ENCODE measurements at places on chromosomes 7 and 10. TPM values are rescaled to one million over a fixed set of nuclear protein-coding genes. Genes with fewer than 3 reads are reported as not detected.

The ASAH2B gene
- 8.5 TPM for total RNA-seq

- H3K4me3 ChIP-seq: no peak overlapping the region
- DNase-seq: no peak
- no peaks in the 10 kb centered on the region for H3K36me3 ChIP-seq
- no peak overlapping the region for H3K27ac ChIP-seq
- no peaks in the 10 kb centered on the region for H3K4me1 ChIP-seq
Observed at GRCh38 chr7:114886241-114886640, 35.7 kb upstream of the MDFIC start.

DNA sequence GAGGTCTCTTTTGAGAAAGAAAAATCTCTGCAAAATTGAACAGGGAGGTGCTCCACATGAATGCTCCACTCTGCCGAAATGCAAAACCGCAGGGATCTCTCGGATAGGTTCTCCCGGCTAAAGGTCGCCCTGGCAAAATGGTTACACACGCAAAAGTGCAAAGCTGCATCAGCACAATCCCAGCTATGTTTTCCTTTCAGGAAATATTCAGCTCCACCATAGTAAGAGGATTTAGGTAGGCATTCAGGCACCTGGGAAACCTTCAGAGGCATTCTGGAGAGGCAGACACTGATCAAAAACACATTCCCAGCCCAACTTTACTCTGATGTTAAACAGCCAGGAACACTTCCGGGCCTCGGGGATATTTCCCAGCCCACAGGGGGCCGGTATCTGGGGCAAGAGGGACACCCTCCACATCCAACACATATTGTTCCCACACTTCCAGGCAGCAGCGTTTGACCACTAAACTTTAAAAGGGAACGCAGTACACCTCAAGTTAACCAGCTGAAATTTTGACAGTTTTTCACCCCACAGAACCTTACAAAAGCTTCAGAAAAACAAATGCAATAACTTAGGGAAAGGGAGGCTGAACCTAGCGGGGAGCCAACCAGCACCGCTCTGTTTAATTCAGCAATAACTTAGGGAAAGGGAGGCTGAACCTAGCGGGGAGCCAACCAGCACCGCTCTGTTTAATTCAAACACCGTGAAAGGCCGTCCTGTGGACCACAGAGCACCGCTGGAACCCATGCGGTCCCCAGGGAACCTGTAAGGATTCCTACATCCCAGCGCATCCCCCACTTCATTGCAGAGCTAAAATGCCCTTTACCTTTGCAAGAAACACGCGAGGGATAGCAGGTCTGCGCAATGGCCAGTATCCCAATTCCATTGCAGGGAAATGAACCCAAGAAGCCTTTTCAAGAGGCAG is 45.9 kb downstream of the TNS3 start:
- H3K27me3 ChIP-seq: peaks cover 67% of the 10 kb centered on the region
- no peak for DNase-seq
- H3K4me1 ChIP-seq: no peaks in the 10 kb centered on the region
- H3K4me3 ChIP-seq: no peak overlapping the region

The ASAH2 gene
- 11.8 TPM for total RNA-seq

DNA sequence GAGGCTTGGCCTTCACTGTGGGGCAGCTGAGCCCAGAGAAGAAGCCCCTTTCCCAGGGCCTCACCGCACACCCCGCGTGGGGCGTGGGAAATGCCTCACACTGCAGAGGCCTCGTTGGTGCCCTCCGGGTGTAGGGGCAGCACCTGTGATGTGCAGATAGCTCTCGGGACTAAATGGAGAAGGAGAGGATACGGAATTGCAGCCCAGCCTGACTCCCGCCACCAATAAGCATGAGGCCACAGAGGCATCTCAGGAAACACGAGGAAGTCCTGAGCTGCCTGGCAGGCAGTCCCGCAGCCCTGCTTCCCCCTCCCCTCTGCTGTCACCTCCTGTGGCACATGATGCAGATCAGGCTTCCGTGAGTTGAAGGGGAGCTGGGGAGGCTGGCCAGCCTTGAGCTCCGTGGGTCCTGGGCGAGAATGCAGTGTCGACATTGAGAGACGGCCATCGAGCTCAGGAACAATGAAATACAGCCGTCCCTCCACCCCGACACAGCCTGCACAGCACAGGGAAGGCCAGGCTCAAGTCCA is 59.6 kb upstream of the PPP2R2D start:
- no peaks in the 10 kb centered on the region for H3K36me3 ChIP-seq
- no peak overlapping the region for H3K27ac ChIP-seq
- no peaks in the 10 kb centered on the region for H3K4me1 ChIP-seq
- peaks cover 52% of the 10 kb centered on the region for H3K27me3 ChIP-seq
- H3K4me3 ChIP-seq: no peak overlapping the region
- no peak for DNase-seq

The TMEM130 gene
- total RNA-seq: not detected

The SMKR1 gene
- 0.58 TPM for total RNA-seq

The MYO1G gene
- 0.62 TPM for total RNA-seq

DNA sequence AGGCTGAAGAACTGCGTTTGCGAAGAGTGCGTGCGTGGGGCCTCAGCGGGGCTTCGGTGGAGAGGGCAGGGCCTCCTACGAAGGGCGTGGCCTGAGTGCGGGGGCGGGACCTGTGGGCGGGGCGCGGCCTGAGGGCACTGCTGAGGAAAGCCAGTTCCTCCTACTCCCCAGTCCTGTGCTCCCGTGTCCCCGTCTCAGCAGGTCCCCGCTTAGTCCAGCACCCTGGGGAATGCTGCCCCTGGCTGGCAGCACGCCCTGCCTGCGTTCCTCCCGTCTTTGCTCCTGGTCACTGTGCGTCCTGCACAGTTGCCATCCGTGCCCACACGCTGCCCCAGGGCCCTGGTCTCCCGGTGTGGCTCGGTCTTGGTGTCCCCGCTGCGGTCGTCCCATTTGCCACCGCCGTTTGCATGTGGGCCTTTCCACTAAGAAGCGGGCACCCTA is 177.1 kb downstream of the ZNF248 start:
- DNase-seq: peak; percentile 30
- H3K27me3 ChIP-seq: no peaks in the 10 kb centered on the region
- H3K27ac ChIP-seq: no peak overlapping the region
- peaks cover 7% of the 10 kb centered on the region for H3K4me1 ChIP-seq
- no peak overlapping the region for H3K4me3 ChIP-seq
- H3K36me3 ChIP-seq: no peaks in the 10 kb centered on the region

The HMX2 gene
- 0.58 TPM for total RNA-seq

The NRBF2 gene
- total RNA-seq: 22.1 TPM

DNA sequence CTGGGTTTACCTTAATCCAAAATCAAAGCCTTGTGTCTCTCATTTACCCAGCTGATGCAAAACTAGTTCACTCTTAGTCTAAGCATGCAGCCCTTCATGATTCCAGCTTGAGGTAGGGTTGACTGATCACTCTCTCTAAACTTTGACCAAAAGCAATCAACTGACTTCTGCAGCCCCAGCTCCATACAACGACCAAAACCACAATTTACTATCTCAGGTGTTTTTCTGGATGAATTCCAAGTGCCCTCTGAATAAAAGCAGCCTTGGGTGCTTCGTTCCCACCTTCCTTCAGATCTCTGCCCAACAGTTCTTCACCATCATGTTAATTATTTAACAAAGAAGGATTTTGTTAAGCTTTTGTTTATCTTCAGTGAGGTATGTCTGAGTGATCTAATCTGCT is 62.6 kb downstream of the CCDC6 start:
- peaks cover 39% of the 10 kb centered on the region for H3K36me3 ChIP-seq
- no peaks in the 10 kb centered on the region for H3K4me1 ChIP-seq
- H3K27ac ChIP-seq: no peak overlapping the region
- no peaks in the 10 kb centered on the region for H3K27me3 ChIP-seq

The DGKI gene
- total RNA-seq: not detected

The SEMA3D gene
- total RNA-seq: 0.11 TPM

The CAMK2B gene
- not detected for total RNA-seq

The RNF32 gene
- 3.9 TPM for total RNA-seq

DNA sequence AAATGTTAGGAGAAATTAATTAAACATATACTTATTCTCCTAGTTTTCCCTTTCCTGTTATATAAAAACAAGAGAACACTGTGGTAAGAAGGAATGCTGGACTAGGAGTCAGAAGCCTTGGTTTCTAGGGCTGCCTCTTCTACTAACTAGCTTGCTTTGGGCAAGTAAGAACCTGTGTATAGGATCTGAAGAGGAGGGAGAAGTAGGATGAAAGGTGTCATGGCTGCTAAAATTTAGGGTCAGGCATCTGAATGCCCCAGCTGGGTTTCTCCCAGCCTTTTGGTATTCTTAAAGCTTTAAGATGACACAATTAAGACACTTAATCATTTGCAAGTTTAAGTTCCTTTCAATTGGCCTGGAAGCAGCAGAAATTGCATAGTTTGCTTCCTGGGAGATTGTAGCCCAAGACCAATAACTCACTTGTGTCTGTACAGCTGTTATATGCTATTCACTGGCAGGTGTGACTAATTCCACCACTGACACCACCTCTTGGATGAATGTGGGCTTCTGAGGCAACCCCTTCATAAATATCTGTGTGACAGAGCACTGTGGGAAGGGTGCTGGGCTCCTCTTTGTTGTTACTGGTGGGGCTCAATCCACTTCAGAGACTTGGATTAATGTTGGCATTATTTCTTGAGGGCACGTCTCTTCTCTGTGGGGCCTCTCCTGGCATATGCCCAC is 137.2 kb downstream of the LRMDA start:
- no peak overlapping the region for H3K4me3 ChIP-seq
- DNase-seq: no peak
- no peaks in the 10 kb centered on the region for H3K27me3 ChIP-seq
- no peaks in the 10 kb centered on the region for H3K4me1 ChIP-seq

DNA sequence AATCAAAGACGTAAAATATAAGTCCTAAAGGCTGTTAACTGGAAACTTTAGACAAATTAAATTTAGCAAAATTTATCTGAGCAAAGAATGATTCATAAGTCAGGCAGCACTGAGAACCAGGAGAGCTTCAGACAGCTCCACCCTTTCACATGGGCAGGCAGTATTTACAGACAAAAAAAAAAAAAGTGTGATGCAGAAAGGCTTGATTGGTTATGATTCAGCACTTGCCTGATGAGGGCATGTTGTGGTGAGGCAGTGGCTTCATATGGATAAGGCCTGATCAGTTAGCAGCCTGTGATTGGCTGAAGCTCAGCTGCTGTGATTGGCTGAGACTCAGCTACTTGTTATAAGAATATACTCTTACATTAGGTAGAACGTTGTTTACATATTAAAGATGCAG is 495.4 kb upstream of the POM121L12 start:
- no peaks in the 10 kb centered on the region for H3K4me1 ChIP-seq
- no peak for DNase-seq
- no peaks in the 10 kb centered on the region for H3K36me3 ChIP-seq
- no peak overlapping the region for H3K4me3 ChIP-seq

The MUC3A gene
- 2.6 TPM for total RNA-seq

DNA sequence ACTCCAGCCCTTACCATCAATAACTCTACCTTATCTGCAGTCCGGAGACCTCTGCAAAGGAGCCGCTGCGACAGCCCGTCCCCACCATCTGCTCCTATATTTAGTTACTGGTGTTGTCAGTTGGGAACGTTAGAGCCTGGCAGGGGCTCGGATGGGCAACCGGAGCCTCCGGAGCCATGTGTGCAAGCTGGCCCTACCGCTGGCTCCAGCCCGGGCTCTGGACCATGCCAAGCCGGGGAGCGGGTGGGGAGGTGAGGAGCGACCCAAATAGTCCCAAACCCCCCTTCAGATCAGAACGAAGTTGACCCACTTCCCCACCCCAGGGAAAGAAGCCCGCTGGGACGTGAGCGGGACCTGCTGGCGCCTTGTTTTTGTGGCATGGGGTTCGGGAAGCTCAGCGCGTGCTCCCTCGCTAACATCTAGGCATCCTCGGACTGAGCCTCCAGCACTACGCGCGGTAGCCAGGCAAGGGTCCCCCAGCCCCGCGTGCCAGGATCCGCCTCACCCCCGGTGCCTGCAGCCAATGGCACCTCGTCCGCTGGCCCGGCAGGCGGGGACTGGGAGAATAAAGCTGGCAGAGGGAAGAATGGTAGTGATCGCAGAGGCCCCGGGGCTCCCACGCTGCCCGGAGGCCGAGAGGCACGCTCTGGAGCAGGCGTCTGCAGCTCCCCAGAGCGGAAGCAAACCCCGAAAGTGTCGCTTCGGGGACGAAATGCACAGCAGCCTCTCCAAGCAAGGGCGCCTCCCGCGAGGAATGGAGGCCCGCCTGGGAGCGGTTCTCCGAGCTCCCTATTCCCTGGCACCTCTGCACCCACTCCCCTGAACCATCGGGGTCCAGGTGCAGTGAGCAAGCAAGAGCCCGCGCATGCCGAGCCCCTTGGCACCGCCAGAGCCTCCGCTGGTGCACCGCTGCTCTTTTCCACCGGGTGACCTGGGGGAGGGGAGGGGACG is 679 bp downstream of the LRRC20 start:
- peak overlapping the region; percentile 31 for H3K27ac ChIP-seq
- no peaks in the 10 kb centered on the region for H3K36me3 ChIP-seq
- H3K27me3 ChIP-seq: no peaks in the 10 kb centered on the region

DNA sequence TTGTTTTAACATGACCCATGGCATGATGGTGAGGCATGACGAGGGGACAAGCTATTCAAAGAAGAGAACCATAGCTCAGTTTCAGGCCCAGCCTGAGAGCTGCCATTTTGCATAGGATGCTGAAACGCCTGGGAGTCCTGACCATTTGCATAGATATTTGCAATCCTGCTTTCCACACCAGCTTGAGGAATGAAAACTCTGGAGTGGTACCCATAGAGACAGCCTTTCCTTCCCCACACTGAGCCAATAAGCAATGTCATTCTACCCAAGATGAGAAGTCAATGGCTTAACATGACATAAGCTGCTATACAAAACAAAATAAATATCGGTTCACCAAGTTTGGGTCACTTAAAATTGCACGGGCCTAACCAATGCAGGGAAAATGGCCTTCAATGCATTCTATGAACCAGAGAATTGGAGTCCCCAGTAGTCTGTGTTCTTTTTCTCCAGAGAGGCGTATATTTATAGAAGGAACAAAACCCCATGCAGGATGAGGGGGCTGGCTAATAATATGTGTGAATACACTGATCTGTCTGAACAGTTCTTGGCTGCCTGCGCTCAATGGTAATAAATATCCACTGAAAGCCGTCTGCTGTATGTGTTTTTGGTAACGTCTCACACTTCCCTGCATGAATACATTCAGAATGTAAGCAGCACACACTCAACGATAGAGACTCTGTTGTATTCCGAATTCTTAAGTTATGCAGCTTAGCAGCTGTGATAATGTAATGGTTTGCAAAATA is 329.3 kb downstream of the FRMD4A start:
- no peak overlapping the region for H3K4me3 ChIP-seq
- no peak overlapping the region for H3K27ac ChIP-seq
- peaks cover 19% of the 10 kb centered on the region for H3K27me3 ChIP-seq

DNA sequence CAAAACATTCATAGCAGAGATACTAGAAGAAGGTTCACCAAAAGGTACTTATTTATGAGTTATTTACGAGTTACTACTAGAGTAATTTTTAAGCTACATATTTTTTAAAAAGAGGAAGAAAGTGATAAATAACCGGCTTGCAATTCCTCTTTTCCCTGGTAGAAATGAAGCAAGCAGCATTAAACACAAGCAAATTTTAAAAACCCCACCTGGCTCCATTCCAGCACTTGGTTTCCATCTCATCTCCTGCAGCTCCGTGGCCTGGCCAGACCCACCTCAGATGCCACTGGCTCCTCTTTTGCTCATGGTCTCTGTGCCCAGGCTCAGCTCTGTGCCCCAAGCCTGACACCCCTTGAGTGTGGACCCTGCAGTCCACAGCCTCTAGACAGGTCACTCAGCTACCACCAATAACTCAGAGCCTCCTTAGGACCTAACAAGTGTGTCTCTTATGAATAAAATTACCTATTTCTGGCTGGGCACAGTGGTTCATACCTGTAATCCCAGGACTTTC is 479.5 kb downstream of the TNS3 start:
- H3K27me3 ChIP-seq: no peaks in the 10 kb centered on the region
- H3K4me3 ChIP-seq: no peak overlapping the region
- H3K36me3 ChIP-seq: no peaks in the 10 kb centered on the region
- DNase-seq: no peak
- no peak overlapping the region for H3K27ac ChIP-seq
- H3K4me1 ChIP-seq: no peaks in the 10 kb centered on the region
